ENCODE measurements at places on chromosomes 6 and 20. TPM values are rescaled to one million over a fixed set of nuclear protein-coding genes. Genes with fewer than 3 reads are reported as not detected.

GRCh38 chr20:36472637-36473090 is 68.7 kb upstream of the MYL9 start:
- DNase-seq, result no peak

GRCh38 chr6:154745243-154745642 is 12.0 kb downstream of the SCAF8 start:
- DNase-seq, result no peak

GRCh38 chr6:134830940-134831339 is 119.0 kb downstream of the ALDH8A1 start:
- DNase-seq, result no peak

GRCh38 chr6:25233226-25233625 is 45.9 kb upstream of the CARMIL1 start:
- DNase-seq, result no peak

DNA sequence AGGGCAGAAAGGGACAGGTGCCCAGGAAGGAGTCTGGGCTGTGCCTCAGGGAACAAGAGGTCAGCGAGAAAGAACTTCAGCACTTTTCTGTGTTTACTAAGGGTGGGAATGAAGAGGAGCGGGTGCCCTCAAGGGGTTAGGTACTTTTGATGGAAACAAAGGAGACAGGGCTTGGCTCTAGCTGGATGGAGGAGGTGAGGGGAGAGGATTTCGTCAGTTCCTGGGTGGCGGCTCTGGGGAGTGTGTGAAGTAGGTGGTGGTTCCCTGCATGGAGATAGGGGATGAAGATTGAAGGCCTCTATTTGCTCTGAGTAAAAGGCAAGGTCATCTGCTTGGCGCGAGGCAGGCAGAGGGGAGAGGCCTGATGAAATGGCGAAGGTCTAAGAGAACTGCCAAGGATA is 40.0 kb upstream of the ANKRD60 start:
- DNase-seq, result no peak

DNA sequence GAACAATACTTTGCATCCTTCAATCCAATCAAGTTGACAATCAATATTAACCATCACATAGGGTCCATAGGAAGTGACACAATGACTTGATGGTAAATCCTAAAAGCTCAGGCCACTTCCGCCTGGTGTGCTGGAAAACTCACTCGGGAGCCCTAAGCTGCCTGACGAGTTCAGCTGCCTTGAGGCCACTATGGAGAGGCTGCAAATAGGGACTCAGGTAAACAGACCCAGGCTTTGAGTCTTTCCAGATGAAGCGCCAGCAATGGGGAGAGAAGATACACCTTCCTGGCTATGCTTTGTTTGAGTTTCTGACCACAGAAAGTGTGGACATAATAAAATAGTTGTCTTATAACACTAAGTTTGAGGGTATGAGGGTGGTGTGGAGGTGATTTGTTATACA is 112.6 kb downstream of the GPR63 start:
- no peak for DNase-seq

Gene OR2J3
- not detected for total RNA-seq

Gene CD24
- 1.3 TPM for total RNA-seq

Gene SERPINB6
- 98.0 TPM for total RNA-seq

Gene CASS4
- total RNA-seq, result 0.10 TPM

Gene TFAP2C
- total RNA-seq, result 36.2 TPM
